CD4-positive, alpha-beta T cell (primary cell): ENCODE measurements at places on chromosomes 2 and 18.

- no peak for DNase-seq
Measured at GRCh38 chr2:26899500-26900164, 51.7 kb downstream of the DPYSL5 start.

DNA sequence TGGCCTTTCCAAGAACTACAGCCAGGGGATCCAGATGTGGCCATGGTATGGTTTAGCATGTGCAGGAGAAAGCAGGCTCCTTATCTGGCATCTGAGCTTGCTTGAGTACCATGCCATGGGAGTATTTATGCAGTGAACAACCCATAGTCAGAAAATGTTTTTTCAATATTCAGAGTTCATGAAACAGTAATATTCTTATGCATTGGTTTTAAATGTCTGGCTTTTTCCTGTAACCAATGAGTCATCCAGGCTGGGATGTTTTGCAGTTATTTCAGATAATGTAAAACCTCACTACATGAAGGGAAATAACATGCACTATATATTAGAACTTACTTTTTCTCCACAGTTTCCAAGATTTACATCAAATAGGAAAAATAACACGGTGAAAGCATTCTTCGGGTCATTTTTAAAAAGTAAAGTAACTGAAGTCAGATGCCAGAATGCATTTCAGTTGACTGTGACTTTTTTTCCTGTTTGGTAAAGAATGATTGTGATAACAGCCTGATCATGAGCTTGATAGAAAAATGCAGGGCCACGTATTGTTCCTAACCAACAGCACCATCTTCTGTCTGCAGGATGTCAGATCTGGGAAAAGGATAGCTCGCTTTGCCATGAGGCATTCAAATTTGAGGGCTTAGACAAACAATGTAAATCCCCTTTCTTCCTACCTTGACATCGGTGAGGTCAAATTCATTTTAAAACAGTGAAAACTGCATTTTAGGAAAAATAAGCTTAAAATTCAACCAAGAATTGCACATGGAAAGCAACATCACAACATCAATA lies 152.8 kb downstream of the DSC3 start:
- DNase-seq, result no peak

- DNase-seq, result no peak
Measured at GRCh38 chr2:88549616-88550292, 77.5 kb downstream of the EIF2AK3 start.

GRCh38 chr2:47208852-47209606 lies 53.9 kb upstream of the STPG4 start:
- DNase-seq, result no peak

DNA sequence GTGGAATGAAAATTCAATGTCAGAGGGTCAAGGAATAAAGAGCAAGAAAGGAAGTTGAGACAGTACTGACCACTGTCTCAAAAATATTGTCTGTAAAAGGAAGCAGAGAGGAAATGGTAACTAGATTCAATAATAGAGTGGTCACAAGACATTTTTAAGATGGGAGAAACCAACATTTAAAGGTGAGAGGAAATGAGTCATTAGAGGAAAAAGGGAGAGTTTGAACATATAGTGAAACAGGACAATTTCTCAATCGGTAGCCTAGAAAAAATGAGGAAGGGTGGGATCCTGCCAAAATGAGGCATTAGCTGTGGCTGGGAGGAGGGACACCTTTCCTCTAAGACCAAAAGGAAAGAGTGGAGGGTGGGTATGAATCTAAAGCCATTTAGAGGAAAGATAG lies 288.5 kb downstream of the SP3 start:
- DNase-seq, result no peak

DNA sequence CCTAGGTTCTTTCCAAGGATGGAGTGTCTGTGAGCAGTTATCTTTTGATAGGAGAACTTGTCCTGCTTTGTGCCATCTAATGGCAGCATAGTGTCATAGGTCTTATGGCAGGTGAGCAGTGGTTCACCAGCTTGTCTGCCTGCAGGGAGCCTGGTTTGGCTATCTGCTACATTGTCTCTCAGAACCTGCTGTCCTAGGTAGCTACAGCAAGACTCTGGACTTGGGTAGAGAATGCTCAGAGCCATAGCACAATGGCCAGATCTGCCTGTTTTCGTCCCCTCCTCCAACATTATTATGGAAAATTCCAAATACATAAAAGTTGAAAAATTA lies 28.3 kb downstream of the AGFG1 start:
- no peak for DNase-seq

DNA sequence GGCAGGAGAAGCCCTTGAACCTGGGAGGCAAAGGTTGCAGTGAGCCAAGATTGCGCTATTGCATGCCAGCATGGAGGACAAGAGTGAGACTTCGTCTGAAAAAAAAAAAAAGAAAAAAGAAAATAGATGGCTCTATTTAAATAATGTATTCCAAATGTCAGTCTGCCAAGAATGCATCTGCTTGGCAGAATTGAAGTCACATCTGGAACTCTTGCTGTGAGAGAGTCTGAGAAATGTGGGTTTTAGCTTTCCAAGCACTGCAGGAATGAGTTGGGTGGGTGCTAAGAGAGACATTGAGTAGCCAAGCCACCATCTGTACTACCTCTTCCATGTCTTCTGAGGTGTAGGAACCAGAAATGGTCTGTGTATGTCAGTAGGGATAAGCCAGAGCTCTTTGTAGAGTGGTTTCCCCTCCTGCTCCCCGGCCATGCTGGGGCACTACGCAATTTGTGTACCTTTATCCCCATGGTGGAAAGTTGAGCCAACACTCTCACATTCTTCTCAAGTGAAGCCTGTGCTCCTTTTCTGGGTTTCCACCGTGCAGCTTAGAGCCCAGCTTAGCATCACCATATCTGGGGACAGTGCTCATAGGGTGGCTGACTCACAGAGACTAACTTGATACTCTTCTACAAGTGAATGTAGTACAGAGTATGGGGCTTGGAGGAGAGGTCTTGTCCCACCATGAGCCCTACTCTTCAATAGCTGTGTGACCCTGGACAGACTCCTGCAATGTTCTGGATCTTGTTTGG lies 25.3 kb downstream of the IL1F10 start:
- no peak for DNase-seq
